Jurkat, Clone E6-1 (cell line): ENCODE measurements at places on chromosomes 3 and 15.

- DNase-seq = peak; percentile 2
These were observed 318.8 kb upstream of the NAALADL2 start for GRCh38 chr3:174540116-174540908.

- no peak for DNase-seq
These were observed 5.9 kb downstream of the EIF2AK4 start for GRCh38 chr15:39939487-39940452.

DNA sequence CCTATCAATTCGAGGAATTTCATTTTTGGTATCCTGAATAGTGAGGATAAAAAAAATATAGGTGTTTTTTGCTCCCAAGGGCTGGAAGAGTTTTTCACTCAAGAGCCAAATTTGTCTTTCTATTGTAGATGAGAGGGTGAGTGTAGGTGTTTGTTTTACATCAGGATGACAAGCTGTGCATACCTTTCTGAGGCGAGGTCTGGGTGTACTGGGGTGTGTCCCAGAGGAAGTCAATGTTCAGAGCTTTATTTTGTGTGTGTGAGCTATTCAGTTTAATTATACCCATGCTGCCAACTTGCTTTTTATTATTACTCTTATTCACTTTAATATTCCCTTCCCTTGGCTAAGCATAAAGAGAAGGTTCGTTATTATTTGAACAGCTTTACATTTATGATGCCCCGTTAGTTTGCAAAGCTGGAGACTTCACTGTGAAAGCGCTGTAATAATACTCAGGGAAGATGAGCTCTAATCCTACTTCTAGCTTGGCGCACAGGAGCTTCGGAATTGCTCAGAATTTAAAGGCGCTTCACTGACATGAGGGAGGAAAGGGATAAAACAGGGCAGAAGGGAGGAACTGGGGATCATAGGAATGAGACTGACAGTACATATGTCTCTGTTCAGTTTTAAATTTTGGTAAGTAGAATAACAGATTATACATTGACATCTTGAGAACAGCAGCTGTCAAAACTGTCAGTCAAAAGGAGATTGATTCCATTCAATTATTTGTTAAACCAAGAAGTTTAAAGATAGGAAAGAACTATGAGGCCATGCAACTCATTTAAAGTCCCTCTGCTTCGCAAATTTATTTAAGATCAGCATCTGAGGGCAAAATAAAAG, 117.7 kb upstream of the TP63 start:
- DNase-seq = no peak

DNA sequence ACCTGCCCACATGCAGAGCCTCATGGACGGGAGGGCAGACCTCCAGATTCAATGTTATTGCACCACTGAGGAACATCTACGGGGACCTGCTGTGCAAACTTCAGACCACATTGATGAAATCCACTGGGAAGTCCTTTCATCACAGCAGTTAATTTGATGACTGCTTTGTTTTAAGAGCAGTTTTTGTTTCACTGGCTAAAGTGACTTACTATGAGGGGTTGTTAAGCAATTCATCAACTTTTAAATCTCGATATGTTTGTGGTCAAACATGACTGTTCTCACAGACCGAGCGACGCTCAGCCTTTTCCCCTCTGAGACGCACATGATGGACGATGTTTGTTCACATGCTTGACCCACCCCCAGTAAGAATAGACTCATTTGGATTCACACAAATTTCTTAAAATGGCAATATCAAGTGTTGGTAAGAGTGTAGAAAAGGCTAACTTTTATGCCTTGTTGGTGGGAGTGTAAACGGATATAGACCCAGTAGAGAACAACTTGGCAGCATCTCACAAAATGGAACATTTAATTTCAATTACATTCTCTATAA, 35.9 kb upstream of the IREB2 start:
- DNase-seq = no peak

DNA sequence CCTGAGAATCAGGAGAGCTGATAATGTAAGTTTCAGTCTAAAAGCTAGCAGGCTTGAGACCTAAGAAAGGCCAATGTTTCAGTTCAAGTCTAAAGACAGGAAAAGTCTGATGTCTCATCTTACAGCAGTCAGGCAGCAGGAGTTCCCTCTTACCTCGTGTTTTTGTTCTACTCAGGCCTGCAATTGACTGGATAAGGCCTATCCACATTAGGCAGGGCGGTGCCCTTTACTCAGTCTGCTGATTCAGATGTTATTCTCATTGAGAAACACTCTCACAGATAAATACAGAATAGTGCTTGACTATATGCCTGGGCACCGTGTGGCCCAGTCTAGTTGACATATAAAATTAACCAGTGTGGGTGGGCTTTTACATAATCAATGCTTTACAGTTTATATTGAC, 122.4 kb downstream of the NR1D2 start:
- no peak for DNase-seq

GRCh38 chr3:4819746-4820145, 159.5 kb upstream of the BHLHE40 start:
- no peak for DNase-seq

DNA sequence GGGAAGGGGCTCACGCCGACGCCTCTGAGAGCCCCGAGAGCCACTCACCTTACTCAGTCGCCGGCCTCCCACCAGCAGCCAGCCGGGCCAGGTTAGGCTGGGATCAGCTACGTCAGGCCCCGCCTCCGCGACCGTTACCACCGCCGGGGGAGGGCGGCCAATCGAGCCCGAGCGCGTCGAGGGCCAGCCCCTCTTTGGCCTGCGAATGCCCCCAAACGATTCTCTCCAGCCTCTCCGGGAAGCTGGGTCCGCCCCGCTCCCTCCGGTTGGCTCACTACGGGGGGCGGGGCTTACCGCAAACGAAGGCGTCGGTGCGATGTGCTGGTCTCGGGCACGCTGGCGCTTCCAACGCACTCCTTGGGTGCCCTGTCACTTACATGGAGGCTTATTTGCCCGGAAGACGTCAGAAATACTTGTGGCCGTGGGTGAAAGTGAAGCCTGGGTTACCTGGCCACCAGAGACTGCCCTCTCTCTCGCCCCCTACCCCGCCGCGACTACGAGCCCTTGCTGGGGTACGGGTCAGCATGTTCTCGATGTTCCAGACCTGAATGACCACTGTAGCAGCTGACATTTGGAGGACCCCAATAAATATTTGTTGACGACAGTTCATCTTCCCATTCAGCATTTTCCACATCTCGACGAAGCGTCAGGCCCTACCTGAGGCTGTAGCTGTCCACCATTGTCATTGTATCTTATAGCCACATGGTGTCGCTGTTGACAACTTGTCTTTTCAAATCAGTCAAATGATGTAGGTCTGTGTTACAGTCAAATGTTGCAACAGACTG, at the start of gene CEP70:
TSS of gene CEP70 (minus strand) at position 111 of the 785 bp plus-strand sequence. CDS start 21,333 bp downstream, outside the sequence.
- peak; percentile 93 for DNase-seq

- DNase-seq = no peak
These were observed 269.7 kb downstream of the XXYLT1 start for GRCh38 chr3:195001261-195001660.

DNA sequence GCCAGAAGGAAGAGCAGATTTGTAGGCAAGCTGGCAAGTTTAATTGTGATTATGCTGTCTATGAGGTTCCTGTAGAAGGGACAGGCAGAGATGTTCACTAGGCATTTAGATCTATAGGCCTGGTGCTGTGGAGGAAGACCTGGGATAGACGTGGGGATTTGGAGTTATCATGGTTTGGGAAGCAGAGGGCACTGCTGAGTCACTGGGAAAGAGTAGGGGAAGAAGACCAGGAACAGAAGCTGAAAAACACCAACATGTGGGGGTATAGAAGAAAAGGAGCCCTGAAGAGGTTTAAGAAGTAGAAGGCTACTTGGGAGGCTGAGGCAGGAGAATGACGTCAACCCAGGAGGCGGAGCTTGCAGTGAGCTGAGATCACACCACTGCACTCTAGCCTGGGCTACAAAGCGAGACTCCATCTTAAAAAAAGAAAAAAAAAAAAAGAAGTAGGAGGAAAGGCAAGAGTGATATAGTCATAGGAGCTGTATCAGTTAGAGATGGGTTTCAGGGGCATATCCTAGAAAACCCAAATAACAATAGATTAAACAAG, 19.3 kb downstream of the GRK7 start:
- DNase-seq = no peak

- no peak for DNase-seq
These were observed 42.1 kb upstream of the FOXP1 start for GRCh38 chr3:71625676-71626075.

- no peak for DNase-seq
These were observed 126.7 kb downstream of the SERPINI1 start for GRCh38 chr3:167862104-167862730.

- DNase-seq = peak; percentile 4
These were observed 80.0 kb upstream of the SPATA16 start for GRCh38 chr3:173221010-173221409.

GRCh38 chr3:120828796-120829195, 79.2 kb upstream of the STXBP5L start:
- DNase-seq = no peak

GRCh38 chr15:68646156-68646555, 67.4 kb downstream of the CORO2B start:
- no peak for DNase-seq

GRCh38 chr3:157156837-157157635, 2.9 kb downstream of the CCNL1 start:
- no peak for DNase-seq

- DNase-seq = no peak
These were observed 20.4 kb upstream of the CELF6 start for GRCh38 chr15:72340366-72340765.

DNA sequence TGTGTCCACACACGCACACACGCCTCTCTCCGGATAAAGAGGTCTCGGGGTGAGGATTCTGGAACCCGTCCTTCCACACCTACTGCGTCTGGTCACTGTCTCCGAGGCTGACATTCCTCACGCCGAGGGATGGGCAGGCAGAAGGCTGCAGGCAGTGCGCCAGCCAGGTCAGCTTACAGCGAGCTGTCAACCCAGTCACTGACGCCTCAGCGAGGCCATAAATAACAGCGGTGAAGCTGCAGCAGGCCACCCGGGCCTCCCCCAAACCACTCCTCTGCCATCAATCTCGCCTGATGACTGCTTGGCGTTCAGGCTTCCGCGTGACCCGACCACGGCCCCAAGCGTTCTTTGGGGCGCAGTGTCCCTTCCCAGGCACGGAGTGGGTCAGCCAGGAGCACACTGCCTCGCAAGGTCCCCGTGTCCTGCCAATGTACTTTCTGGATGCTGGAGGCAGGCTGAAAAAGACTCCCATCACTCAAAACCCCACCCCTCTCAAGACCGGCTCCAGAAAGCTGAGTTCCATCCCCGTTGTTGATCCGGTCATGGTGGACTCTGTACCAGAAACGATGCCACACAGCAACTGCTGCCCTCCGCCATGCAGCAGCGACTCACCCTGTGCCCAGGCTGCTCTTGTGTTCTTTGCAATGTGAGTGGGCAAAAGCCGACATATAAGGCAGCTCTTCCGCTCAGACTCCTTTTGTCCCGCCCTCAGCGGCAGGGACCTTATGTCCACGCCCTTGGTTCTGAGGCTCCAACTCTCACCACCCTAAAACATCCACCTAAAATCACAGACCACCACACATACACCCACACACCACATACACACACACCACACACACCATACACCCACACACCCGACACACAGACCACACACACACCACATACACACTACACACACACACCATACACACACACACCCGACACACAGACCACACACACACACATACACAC, 27.1 kb downstream of the CPN2 start:
- DNase-seq = peak; percentile 62

DNA sequence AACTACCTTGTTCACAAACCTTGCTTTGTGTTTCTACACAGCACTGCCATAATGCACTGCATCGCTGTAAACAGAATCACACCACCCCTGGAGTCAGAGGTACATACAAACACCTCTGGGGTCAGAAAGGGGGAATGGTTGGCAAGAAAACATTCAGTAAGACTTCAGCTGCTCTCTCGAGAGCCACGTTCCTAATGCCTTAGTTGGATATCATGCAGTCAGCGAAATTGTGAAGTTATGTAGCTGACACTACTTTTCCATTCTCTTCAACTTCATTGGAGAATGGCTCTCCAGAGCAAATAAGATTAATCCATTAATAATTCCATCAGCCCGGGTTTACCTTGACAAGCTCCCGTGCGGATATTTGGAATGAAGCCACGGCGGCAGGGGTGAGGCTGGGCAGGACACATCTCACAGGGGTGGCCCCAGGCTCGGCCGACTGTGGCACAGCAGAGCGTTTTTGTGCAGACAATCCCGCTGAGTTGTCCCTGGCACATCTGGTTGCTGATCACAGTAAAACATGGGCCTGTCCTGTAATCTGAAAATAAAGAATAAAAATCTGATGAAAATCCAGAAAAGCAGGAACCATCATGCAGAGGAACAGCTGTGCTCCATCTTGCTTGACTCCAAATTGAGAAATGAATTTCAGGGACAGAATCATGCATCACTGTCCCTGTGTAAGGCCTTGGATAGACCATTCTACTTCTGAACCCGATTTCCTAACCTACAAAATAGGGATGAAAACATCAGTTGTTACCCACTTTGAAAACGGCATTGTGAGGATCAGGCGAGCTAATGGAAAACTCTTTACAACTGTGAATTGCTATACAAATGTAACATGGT, 108.0 kb downstream of the FBN1 start:
- no peak for DNase-seq

GRCh38 chr3:69536306-69537020, 150.6 kb upstream of the FRMD4B start:
- no peak for DNase-seq

- DNase-seq = no peak
These were observed 15.2 kb upstream of the GLCE start for GRCh38 chr15:69145149-69145693.
